Muscle of arm (tissue), 14 donors: ENCODE measurements at places on chromosomes 12 and 14.

GRCh38 chr14:105817971-105818711 is 291.8 kb downstream of the TMEM121 start:
- DNase-seq, result no peak

DNA sequence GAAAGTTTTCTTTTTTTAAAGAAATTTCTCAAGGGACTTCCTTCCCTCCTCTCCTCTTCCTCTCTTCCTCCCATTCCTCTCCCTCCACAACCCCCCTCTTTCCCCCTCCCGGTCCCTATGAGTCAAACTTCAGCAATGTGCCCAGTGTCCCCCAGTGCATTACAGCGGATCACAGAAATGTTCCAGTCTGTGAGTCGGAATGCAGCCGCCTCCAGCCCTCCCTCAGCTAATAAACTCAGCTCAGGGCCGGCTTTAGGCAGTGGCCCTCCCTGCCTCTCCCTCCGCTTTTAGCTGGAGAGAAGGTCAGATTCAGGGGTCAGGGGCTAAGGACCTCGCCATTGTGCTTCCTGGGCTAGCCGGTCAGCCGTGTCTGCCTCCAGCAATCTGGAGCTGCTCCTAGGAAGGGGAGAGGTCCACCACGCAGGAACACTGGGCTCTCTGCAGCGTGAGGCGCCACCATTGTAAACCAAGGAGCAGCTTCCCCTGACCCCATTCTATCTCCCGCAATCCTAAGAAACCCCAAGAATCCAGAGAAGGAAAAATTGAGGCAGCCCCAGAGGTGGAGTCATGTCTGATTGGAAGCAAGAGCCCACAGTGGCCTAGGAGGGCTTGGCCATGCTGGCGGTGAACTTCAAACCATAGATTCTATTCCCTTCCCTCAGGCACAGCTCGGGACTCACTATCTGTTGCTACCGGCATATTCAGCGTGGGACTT is 1.1 kb upstream of the HDAC7 start:
- DNase-seq, result peak; percentile 88

GRCh38 chr12:5497329-5498053 is 65.6 kb downstream of the NTF3 start:
- no peak for DNase-seq

DNA sequence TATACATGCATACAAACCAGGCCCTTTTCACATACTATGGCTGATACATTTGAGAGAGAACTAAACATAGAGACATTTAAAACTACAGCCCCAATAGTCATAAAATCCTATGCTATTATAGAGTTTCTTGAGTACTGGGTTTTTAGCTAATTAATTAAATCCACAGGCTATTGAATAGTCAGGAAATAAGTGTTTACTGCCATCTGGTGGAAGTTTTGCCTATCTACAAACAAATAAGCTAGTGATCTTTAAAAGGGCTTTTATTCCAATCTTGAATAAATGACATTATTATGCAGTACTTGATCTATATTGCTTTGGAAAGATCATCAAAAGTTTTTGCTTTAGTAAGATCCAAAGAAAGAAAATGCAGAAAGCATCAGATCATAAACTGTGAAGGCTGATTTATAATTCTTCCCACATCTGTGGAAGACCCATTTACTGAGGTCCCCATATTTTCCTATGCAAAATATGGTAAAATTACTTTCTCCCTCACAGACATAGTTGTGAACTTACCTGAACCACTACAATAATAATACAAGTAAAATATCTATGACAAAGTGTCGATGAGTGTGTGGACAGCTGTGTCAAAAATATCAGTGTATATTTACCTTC is 131.3 kb downstream of the ITPR2 start:
- peak; percentile 30 for DNase-seq

GRCh38 chr14:104689109-104689880 is at the start of gene INF2:
Gene INF2, plus strand, starts transcription at chr14:104689618. Its CDS starts 11,748 bp downstream, at chr14:104701366.
- no peak for DNase-seq

- DNase-seq, result no peak
These were observed 27.5 kb downstream of the ADGRD1 start for GRCh38 chr12:130981074-130981742.
